ENCODE measurements at places on chromosomes 2 and 18.

- DNase-seq: no peak
These were observed 3.1 kb downstream of the SLC38A11 start for GRCh38 chr2:164952057-164952702.

- DNase-seq: no peak
These were observed 28.9 kb downstream of the MYCN start for GRCh38 chr2:15969214-15969613.

- DNase-seq: no peak
These were observed 625.6 kb upstream of the SLC39A10 start for GRCh38 chr2:195031411-195031810.

GRCh38 chr2:12577091-12577490 lies 139.6 kb upstream of the TRIB2 start:
- DNase-seq: no peak

GRCh38 chr18:1648712-1649111 lies 744.0 kb downstream of the ADCYAP1 start:
- no peak for DNase-seq

- no peak for DNase-seq
These were observed 351.9 kb downstream of the CDH2 start for GRCh38 chr18:27824841-27825681.

- DNase-seq: no peak
These were observed 54.6 kb upstream of the COBLL1 start for GRCh38 chr2:164896226-164896625.

DNA sequence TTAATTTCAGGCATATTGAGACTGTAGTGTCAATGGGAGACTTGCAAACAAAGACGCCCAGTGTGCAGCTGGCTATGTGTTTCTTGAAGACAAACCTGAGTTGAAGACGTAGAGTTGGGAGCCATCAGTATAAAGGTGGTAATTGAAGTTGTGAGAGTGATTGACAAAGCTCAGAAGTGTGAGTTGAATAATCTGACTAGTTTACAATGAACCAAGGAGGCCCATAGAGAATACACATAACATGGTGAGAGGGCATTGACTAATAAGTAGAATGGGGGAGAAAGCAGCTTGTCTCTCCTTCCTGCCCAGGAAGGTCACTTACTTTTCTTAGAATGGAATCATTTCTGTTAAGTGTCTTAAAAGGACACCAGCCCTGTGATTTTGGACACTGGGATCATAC lies 14.1 kb downstream of the SP110 start:
- no peak for DNase-seq

Measured in activated CD8-positive, alpha-beta memory T cell treated with anti-CD3 and anti-CD28 coated beads for 1 hour (primary cell).